ENCODE measurements at places on chromosomes 12 and 14.
A peak's percentile ranks its signal among the peaks of the same experiment; 100 is the strongest.

- no peak for DNase-seq
Measured at GRCh38 chr14:33376510-33376909, 437.8 kb downstream of the NPAS3 start.

- no peak for DNase-seq
Measured at GRCh38 chr12:49705479-49706134, 1.6 kb downstream of the FMNL3 start.

GRCh38 chr12:31118347-31119191 lies 44.9 kb downstream of the DDX11 start:
- peak; percentile 52 for DNase-seq

- DNase-seq = no peak
Measured at GRCh38 chr12:77224346-77224745, 159.0 kb upstream of the E2F7 start.

DNA sequence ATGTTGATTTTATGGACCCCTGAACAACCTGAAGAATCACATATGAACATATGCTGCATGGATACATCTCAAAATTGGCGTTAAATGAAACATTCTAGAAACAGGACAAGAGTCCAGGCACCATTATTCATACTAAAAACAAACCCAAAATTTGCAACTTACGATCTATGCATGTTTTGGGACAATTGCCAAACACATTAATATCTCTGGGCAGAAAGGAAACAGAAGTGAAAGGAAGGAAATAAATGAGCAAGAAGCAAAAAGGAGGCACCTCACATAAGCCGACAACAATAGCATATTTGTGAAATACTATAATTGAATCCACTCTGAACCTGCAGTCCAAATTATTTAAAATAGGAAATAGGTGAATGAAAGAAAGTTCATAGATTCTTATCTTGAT lies 1505.3 kb downstream of the AACS start:
- DNase-seq = no peak

DNA sequence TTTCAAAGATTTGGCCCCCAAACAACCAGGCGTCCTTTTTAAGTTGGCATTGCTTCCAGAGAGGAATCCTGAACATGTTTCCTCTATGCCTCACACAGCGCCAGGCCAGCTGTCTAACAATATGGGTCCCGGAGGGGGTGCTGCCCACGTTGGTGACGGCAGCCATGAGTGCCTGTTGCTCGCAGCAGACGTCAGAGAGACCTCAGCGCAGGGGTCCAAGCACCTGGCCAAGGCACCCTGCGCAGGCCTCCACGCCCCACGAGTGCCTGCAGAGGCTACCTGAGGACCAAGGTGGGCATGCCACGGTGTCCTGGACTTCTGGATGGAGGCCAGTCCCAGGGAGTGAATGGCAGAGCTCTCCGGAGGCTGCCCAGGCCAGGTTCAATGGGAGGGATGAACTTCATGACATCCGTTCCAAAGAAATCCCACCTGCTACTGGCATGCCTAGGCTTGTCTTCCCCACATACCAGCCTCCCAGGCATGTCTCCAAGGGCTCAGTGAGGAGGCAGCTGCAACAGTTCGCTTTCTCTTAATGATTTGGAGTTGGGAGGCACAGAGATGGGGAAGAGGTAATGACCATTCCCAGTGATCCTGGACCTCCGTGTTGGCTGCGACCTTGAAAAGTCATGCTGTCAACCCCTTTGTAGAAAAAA lies 11.6 kb upstream of the FOXN3 start:
- peak; percentile 84 for DNase-seq

DNA sequence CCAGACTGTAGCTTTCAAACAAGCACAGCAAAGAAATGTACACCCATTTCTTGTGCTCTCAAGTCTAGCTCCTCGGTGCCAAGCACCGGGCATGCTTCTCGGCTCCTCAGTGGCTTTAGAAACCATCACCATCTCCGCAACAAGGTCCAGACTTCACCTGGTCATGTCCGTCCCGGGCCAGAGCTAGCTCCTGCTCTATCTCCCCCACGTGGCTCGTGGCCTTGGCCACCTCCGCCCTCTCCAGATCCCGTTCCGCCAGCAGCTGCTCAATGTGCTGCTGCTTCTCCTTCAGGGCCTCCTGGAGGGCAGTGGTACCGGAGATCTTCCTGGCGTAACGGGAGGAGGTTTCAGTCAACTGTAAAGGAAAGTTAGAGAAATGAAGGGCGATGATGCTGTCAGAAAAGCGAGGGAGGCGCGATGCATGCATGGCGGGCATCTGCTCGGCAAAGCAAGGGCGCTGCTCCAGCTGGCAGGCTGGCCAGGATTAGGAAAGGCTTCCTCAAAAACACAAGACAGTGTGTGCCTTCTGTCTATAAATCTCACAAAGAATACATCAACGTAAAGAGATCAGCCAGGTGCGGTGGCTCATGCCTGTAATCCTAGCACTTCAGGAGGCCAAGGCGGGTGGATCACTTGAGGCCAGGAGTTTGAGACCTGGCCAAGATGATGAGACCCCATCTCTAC lies 67.4 kb downstream of the CLIP1 start:
- DNase-seq = no peak

- DNase-seq = no peak
Measured at GRCh38 chr14:96189281-96189711, 15.3 kb upstream of the BDKRB2 start.

DNA sequence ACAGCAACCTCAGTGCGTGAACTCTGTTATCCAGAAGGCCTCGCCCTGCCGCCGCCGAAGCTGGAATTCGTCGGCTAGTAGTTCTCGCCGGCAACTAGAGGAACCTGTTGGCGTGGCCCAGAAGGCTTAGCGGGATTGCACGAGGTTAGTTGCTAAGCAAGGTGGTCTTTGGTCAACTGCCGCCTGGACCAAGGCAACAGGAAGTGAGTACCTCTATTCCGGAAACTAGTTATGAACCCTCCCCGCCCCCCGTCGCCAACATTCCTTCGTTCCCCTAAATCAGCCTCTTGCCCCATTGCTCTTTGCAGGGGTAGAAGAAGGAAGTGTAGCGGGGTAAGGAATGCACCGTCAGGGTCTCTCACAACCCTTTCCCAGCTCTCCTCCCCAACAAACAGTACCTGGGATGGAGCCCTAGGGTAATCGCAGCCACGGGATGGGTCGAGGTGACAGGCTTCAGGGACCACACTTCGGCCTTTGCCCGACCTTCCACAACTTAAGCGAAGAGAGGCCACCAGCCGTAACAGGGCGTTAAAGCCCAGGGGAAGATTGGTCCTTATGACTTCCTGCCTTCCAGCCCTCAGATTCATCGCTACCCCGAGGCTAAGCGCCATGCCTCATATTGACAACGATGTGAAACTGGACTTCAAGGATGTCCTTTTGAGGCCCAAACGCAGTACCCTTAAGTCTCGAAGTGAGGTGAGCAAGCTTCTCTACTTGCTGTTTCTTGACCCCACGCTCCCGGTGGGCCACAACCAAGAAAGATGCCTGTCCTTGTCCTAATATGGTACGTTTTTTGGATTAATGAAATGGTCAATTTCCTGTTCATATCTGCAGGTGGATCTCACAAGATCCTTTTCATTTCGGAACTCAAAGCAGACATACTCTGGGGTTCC lies at the start of gene GMPR2:
Gene GMPR2 (plus strand): TSS at position 285 of the 893 bp plus-strand sequence. CDS start 325 bp downstream, at position 610.
- no peak for DNase-seq

DNA sequence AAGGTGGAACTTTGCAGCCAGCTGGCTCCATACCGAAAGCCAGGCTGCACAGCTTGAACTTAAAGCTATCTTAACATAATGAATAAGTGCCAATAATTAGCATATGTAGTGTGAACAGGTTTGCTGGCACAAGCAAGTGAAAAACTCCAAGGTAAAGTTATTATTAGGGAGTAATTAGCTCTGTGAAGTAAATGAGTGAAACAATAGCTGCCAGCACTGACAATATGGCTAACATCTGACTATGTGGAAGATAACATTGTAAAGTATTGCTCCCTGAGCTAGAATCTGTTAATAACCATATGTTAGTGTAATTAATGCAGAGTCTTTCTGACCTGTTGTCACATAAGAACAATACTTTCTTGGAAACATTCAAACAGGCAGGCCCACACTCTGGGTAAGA lies 246.4 kb downstream of the SOX5 start:
- no peak for DNase-seq

DNA sequence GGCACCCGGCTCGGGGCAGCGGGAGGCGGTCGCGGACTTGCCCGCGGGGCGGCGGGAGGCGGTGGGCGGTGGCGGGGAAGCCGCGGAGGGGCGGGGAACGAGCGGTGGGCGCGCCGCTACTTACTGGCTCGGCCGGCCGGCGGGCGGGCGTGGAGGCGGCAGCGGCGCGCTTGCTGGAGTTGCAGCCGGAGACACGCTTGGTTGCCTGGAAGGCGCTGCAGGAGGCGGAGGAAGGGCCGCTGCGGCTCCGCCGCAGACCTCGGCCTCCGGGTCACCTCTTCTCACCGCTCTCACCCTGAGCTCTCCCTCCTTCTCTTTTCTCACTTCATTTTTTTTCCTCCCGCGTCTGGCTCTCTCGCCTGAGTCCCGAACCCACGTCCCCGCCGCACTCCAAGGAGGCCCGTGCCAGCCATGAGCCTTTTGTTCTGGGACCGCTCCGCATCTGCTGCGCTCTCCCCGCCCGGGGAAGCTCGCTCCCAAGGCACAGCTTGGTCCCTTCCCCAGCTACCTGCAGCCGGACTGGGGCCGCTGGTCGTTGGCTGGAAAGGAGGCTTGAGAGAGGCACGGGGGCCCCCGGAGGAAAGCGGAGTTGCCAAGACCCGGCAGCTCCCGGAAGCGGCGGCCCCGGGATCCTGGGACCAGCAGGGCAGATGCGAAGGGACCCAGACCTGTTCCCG lies 592 bp upstream of the KCNK10 start:
- peak; percentile 58 for DNase-seq

GRCh38 chr12:23484238-23484637 lies 465.2 kb downstream of the SOX5 start:
- no peak for DNase-seq

GRCh38 chr12:121145221-121145620 lies 12.5 kb downstream of the P2RX7 start:
- no peak for DNase-seq

GRCh38 chr14:26293909-26294308 lies 303.9 kb downstream of the NOVA1 start:
- DNase-seq = no peak

DNA sequence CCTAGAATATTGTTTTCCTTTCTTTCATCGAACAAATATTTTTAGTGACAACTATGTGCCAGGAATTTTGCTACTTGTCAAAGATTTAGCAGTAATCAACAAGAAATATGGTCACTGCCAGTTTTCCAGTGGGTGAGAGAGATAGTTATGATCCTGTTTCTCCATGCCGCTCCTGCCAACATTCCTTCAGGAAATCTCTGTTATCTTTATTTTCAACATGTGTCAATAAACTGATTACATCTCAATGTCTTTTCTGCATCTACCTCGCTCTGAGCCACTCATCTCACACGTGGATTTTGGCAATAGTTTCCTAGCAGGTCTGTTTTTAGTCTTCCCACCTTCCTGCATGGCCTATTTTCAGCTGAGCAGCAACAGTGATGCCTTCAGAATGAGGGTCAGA lies 650.0 kb upstream of the STXBP6 start:
- no peak for DNase-seq

DNA sequence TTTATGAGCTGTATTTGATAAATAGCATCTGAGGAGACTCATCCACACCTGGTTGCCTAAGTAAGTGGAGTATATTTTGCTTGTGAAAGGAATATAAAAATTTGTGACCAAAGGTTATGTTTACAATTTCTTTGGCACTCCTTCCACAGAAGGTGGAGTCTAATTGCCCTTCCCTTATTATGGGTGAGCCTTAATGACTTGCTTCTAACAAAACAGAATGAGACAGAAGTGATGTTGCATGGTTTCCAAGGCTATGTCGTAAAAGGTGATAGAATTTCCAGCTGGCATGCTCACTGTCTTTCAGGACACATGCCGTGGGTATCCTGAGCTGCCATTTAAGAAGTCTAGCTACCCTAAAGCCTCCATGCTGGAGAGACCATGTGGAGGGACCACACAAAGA lies 116.8 kb upstream of the ABCD2 start:
- DNase-seq = peak; percentile 40

- DNase-seq = peak; percentile 59
Measured at GRCh38 chr12:121579981-121580868, 598 bp downstream of the KDM2B start.

All from COR-L47 (cell line).